SJCRH30 (cell line): ENCODE measurements at places on chromosomes 3 and 15.
A peak's percentile ranks its signal among the peaks of the same experiment; 100 is the strongest.

- no peak for DNase-seq
Measured at GRCh38 chr3:14853271-14853951, 34.6 kb downstream of the FGD5 start.

DNA sequence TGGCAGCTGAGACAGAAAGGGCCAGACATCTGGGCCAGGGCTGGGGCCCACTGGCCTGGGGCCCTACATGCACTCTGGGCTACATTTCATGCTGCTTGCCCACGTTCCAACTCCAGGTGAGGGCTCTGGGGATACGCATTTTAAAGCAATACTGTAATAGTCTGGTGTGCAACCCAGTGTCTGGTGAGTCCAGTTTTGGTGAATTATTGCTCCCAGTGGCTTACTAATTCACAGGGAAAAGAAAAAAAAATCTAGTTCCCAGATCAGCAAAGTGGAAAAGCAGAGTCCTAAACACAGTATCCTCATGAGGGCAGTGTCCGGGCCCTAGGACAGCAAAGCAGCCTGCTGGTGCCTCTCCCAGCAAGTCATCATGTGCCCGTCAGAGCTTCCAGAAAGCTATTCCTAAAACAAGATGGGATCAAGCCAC is 82.4 kb downstream of the CCNL1 start:
- peak; percentile 31 for DNase-seq

GRCh38 chr15:39260391-39260790 is 320.5 kb upstream of the THBS1 start:
- DNase-seq = no peak

- no peak for DNase-seq
Measured at GRCh38 chr15:58924327-58924726, 9.2 kb downstream of the SLTM start.
